IMR-90 (cell line): ENCODE measurements at places on chromosomes 16 and 17. TPM values are rescaled to one million over a fixed set of nuclear protein-coding genes. Genes with fewer than 3 reads are reported as not detected.

GRCh38 chr17:62617894-62618472, 9.5 kb upstream of the MRC2 start:
- H3K4me1 ChIP-seq = peaks cover 6% of the 10 kb centered on the region
- H3K4me3 ChIP-seq = no peak overlapping the region
- no peaks in the 10 kb centered on the region for H3K27me3 ChIP-seq
- H3K27ac ChIP-seq = no peak overlapping the region
- peak; percentile 41 for DNase-seq

DNA sequence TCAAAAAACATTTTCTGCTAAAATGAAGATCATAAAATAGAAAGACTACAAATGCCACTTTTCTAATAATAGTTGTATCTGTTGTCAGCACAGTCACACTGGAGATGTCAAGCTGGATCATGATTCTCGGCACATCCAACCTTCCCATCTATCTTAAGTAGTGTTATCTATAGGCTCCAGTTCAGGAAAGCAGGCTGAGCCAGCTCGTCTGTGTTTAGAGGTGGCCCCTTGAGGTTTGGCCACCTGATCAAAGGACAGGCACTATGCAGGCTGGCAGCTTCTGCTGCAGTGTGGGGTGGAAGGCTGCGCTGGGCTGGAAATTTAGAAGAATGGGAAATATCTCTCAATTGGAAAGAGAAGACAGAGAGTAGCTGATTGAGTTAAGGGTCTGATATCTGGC, 32.4 kb downstream of the SMYD4 start:
- no peak for DNase-seq
- H3K4me3 ChIP-seq = no peak overlapping the region
- H3K4me1 ChIP-seq = 0 out of 2 replicates have a peak, but pooled peaks cover 1% of the 10 kb centered on the region
- H3K27me3 ChIP-seq = no peaks in the 10 kb centered on the region
- no peak overlapping the region for H3K27ac ChIP-seq

DNA sequence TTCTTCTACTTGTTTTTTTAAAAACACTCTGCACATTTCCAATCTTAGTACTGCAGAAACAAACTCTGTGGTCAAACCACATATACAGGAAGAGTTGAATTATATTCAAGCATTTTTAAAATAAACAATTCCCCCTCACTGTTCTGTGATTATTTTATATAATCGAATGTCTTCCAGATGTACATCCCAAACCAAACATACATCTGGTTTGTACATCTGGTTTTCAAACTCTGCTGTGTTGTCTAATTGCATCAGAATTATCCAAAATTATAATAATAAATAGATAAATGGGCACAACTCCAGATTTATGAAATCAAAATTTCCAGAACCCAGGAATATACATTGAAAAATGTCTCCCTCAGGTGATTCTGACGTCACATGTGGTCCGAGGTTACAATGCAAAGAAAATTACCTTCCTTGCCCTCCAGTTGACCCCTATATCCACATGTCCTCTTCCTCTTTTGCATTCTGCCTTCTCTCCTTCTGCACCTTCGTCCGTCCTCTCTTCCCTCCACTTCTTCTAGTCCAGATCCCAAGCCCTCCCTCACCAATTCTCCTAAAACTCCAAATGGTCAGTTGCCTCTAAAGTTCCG, 13.3 kb upstream of the CCDC144A start:
- no peaks in the 10 kb centered on the region for H3K36me3 ChIP-seq
- peaks cover 8% of the 10 kb centered on the region for H3K27me3 ChIP-seq
- H3K4me3 ChIP-seq = no peak overlapping the region
- no peaks in the 10 kb centered on the region for H3K4me1 ChIP-seq
- H3K27ac ChIP-seq = no peak overlapping the region
- DNase-seq = peak; percentile 25

LYRM1 gene
- total RNA-seq = 35.0 and 43.6 TPM in 2 replicates

DNA sequence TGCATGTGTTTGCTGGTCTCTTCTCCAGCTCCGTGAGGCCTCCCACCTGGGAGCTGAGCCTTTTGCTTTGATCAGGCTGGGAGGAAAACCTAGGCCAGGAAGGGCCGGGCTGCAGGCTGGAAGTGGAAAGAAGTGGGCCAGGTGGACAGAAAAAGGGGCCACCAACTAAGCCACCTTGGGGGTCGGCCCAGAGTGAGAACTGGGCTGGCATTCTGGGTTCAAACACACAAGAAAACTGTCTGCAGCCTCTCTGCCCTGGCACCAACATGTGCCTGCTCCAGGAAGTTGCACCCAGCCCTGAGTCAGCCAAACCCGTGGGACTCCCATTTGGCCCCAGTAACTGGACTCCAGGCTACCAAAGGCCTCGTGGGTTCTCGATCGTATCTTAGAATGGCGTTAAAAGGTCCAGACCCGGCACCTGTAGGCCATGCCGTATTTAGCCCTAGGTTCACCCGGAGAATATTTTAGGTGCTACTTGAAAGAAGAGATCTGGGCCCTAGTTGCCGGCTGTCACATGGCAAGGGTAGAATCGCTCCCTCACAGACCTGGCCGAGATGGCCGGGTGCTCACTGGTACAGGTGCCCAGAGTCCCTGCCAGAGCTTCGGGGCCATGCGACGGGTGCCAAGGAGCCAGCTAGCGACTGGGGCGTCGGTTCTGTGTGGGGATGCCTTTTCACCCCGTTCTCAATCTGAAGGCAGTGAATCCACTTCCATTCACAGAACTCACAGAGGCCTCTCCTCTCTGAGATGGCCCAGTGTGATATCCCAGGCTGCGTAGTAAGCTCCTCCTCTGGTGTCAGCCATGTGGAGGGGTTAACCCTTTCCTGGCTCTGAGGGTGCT, 236.6 kb downstream of the MRTFB start:
- H3K36me3 ChIP-seq = no peaks in the 10 kb centered on the region
- no peak overlapping the region for H3K4me3 ChIP-seq
- H3K4me1 ChIP-seq = peaks cover 37% of the 10 kb centered on the region
- H3K27ac ChIP-seq = no peak overlapping the region
- H3K27me3 ChIP-seq = no peaks in the 10 kb centered on the region
- DNase-seq = no peak

DNA sequence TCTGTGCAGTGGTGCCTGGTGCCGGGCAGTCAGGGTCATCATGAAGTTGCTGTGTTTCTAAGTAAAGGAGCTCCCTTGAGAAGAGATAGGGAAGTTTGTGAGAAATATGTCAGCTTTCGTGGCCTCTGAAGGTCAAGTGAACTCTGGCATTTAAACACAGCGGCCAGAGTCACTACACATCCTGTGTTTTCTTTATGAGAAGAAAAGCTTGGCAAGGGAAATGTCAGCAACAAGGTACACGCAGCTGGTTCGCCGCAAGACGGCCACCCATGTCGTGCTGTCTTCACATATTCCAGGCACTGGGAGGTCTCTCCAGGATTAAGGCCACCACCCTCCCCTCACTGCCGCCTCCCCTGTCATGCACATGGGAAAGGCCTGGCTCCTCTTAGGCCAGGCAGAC, 33.2 kb upstream of the PEMT start:
- no peaks in the 10 kb centered on the region for H3K36me3 ChIP-seq
- H3K4me1 ChIP-seq = no peaks in the 10 kb centered on the region
- H3K4me3 ChIP-seq = no peak overlapping the region
- peaks cover 14% of the 10 kb centered on the region for H3K27me3 ChIP-seq
- no peak overlapping the region for H3K27ac ChIP-seq

DNA sequence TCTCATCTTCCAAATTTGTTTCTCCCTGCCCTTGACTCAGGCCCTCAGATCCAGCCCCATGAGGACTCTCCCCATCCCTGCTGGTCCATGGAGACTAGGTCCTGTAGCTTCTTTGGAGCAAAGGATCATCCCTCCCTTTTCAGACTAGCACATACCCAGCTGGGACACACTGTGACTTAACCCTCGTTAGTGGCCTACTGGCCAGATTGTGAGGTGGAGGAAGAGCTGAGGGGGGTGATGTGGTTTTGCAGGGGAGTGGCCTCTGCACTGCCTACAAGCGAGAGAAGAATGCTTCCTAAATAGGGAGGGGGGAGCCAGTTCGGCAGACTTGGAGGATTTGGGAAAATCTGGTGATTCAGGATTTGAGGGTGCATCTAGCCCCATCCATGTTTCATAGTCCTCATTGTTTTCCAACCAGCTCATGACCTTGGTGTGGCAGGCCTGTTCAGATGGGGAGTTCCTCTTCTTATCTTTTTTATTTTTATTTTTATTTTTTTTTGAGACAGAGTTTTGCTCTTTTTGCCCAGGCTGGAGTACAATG, 47.8 kb upstream of the SLC47A1 start:
- H3K4me1 ChIP-seq = peaks cover 6% of the 10 kb centered on the region; the same call in 1 of the 2 replicates
- no peak overlapping the region for H3K27ac ChIP-seq
- no peaks in the 10 kb centered on the region for H3K36me3 ChIP-seq
- DNase-seq = no peak
- no peak overlapping the region for H3K4me3 ChIP-seq
- H3K27me3 ChIP-seq = peaks cover 3% of the 10 kb centered on the region; the same call in 1 of the 2 replicates

DNA sequence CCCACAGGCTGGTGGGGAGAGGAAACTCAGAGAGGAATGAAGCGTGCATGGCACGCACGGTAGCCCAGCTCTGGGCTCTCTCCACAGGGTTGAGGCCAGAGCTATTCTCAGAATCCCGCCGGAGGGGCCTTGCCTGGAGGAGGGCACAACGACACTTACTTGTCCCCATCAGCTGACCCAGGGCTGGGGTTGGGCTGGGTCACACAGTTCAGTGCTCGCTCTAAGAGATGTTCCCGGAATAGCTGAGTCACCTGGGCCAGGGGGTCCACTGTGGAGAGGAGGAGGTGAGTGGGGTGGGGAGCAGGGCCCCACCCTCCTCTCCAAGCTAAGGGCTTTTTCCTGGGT, 21.8 kb downstream of the SREBF1 start:
- peaks cover 71% of the 10 kb centered on the region for H3K36me3 ChIP-seq
- no peak overlapping the region for H3K27ac ChIP-seq
- no peak overlapping the region for H3K4me3 ChIP-seq
- no peak for DNase-seq
- no peaks in the 10 kb centered on the region for H3K27me3 ChIP-seq
- H3K4me1 ChIP-seq = peaks cover 21% of the 10 kb centered on the region

- H3K4me3 ChIP-seq = no peak overlapping the region
- peaks cover 19% of the 10 kb centered on the region for H3K4me1 ChIP-seq
- H3K27me3 ChIP-seq = peaks cover under 1% of the 10 kb centered on the region; the same call in 1 of the 2 replicates
- DNase-seq = no peak
Measured at GRCh38 chr16:50267651-50268050, 1.3 kb downstream of the ADCY7 start.

KRTAP1-5 gene
- total RNA-seq = 33.1 and 34.8 TPM in 2 replicates

MYOCD gene
- total RNA-seq = 19.7 and 20.1 TPM in 2 replicates

DNA sequence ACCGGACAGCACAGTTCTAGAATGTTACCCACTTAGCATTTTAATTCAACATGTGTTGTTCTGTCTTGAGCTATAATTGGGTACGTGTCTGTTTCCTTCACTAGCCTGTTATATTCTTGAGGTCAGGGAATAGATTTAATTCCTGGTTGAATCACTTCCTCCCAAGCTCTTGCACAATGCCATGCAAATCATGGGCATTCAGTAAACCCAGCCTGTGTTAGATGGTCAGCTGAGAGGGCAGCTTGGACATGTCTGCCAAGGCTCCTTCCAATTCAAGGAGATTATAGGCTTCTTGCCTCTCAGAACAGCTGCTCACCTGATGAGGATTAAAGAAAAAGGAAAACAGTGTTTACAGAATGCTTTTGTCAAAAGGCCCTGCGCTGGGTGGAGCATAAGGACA, 12.6 kb downstream of the C1QTNF1 start:
- H3K27me3 ChIP-seq = no peaks in the 10 kb centered on the region
- peak overlapping the region; percentile 94 for H3K27ac ChIP-seq
- no peaks in the 10 kb centered on the region for H3K36me3 ChIP-seq
- H3K4me3 ChIP-seq = no peak overlapping the region

DNA sequence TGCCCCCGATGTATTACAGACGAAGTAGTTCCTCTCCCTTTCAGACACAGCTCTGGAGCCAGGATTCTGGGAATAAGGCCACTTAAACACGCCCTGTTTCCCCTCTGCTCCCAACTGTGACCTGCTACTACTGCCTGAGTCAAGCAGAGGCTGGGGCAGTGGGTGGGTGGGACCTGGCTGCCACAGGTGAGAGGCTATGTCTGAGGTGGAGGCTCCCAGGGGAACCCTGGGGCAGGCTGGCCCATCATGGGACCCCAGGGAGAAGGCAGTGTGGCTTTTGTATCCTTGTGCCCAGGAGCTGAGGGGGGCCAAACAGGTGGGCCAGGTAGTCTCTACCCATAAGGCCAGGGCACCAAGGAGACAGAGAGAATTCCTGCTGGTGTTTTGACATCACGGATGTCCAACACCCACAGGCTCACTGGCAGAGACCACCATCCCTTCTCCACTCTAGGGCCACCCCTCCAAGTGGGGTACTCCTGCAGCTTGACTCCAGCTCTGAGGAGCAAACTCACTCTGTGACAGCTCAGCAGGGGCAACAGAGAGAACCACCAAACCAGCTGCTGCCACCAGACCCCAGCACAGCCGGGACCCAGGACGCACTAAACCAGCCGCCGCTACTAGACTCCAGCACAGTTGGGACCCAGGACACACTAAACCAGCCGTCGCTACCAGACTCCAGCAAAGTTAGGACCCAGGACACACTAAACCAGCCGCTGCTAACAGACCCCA, 105.3 kb upstream of the SMURF2 start:
- H3K36me3 ChIP-seq = peaks cover 2% of the 10 kb centered on the region; the same call in 1 of the 2 replicates
- H3K4me3 ChIP-seq = no peak overlapping the region
- no peak overlapping the region for H3K27ac ChIP-seq
- H3K27me3 ChIP-seq = no peaks in the 10 kb centered on the region
- H3K4me1 ChIP-seq = 0 out of 2 replicates have a peak, but pooled peaks cover 3% of the 10 kb centered on the region

DNA sequence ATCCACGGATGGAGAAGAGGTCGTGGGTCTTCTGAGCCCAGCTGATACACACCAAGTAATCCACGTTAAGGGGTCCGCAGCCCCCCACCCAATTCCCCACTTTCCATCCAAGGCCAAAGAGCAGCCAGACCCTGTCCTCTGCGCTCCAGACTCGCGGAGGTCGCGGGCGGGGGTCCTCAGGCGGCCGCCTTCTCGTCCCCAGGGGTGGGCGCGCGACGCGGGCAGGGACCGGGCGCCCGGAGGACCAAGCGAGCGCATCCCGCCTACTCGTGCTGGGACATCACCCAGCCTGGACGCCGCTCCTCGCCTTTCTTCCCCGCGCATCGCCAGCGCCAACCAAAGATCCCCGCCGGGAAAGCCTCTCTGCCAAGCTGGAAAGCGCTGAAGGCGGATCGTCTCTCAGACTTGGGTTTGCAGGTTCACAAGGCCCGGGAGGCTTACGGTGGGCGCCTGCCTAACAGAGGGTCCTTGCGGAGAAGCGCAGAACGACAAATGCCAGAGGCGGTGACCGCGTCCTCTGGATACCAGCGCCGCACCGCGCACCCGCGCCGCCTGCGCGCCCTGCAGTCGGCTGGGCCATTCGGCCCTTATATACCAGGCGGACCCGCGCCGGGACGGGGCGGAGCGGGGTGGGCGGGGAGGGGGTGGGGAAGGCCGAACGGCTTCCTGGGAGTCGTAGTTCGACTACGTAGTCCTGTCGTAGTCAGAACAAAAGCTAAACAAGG, 471.6 kb downstream of the SOX9 start:
- H3K27me3 ChIP-seq = no peaks in the 10 kb centered on the region
- peak overlapping the region; percentile 99 for H3K4me3 ChIP-seq
- H3K36me3 ChIP-seq = no peaks in the 10 kb centered on the region
- H3K4me1 ChIP-seq = peaks cover 22% of the 10 kb centered on the region

DNA sequence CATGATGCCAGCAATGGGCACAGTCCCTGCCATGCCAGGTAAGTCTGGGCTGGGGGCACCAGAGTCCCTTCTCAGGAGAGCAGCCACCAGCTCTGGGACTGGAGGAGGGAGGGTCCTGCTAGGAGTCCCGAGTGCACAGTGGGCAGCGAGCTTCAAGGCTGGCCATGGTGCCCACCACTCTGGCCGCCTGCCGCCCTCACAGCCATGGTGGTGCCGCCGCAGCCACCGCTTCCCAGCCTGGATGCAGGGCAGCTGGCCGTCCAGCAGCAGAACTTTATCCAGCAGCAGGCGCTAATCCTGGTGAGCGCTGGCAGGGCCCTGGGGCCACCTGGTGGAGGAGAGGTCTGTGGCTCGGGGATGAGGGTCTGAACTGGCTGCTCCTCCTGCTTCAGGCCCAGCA, 17.9 kb upstream of the SMIM5 start:
- H3K4me1 ChIP-seq = no peaks in the 10 kb centered on the region
- no peak for DNase-seq
- H3K36me3 ChIP-seq = no peaks in the 10 kb centered on the region
- H3K27me3 ChIP-seq = peaks cover 18% of the 10 kb centered on the region; the same call in 1 of the 2 replicates
- no peak overlapping the region for H3K4me3 ChIP-seq
